ENCODE measurements at places on chromosomes 1 and 21.
A peak's percentile ranks its signal among the peaks of the same experiment; 100 is the strongest.

- DNase-seq, result peak; percentile 92
Observed at GRCh38 chr1:10941891-10942541, 70.4 kb upstream of the TARDBP start.

DNA sequence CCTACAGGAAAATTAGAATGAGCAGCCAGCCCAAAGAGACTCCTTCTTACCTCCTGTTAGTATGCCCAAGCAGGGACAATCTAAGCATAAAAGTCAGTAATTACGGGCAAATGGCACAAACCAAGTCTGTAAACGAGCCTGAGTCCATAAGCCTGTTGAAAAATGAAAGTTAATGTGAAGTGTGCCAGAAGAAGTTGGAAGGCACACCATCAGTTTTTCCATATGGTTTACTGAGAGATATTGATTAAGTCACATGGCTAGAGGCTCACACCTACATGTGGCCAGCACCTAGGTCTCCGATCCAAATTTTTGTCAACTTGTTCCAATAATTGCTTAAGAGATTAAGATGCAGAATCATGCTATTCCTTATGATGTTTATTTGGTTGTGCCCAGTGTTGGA is 242.4 kb upstream of the CSF3R start:
- DNase-seq, result no peak

DNA sequence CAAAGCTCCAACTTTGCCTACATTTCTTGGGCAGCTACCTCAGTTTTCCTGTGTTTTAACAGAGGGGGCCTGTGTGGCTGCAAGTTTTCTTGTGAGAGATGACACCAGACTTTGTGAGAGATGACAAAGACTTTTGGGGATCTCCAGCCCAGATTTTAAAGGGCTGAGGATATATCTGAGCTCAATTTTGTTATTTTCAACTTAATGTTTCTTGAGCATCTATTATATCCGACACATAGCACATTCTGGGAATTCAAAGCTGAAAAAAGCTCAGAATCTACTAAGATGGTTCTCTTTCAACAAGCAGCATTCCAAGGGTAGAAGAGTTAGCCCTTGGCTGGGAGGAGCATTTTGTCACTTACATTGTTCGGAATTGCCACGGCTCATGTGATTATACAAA is 53.4 kb upstream of the PTGFRN start:
- DNase-seq, result no peak

DNA sequence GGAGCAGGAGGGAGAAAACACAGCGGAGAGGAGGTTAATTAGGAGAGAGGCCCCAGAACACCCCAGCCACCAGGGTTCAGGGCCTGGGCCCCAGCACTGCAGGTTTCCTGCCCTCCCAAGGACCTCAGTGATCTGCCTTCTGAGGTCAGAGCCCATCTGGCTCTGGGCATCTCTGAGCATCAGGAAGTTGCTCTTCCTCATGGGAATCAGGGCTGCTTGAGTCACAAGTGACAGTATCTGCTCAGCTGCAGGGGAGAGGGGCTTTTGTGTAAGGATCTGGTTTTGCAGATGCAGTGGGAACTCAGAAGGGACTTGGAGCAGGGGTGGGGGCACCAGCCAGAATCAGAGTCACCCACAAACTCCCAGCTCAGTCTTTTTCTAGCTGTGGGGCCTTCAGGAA is 472.1 kb downstream of the PTPRU start:
- peak; percentile 54 for DNase-seq

DNA sequence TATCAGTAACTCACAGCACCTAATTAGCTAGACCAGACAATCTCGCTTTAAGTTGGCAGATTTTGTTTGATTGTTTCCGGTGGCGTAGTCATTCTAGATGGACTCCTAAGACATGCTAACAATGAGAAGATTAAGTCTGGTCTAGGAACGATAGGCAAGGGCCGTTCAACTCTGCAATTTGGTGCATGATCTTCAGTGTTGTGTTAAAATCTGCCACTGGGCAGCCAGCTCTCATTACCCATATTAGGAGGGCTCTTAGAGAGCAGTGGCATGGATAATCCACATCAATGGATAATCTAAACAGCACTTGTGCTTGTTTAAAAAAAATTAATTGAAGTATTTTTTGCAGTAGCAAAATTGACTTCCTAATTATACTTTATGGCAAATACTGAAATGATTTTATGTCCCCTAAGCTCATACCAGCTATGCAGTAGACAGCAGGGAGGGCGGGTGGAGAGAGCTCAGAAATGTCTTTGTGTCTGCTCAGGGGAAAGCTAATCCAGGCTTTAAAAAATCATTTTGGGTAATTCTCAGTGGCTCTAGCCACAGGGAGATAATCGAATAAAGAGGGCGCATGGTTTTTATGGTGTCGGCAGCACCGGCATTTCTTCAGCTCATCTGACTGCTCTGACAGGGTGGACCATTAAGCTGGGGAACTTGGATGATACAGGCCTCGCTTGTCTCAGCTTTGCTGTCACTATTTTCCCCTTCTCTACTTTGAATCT is 48.5 kb upstream of the IKBKE start:
- no peak for DNase-seq
